Gastrocnemius medialis (tissue), 4 donors: ENCODE measurements at places on chromosomes 6 and 20. TPM values are rescaled to one million over a fixed set of nuclear protein-coding genes. Genes with fewer than 3 reads are reported as not detected.
A peak's percentile ranks its signal among the peaks of the same experiment; 100 is the strongest.

GRCh38 chr6:137821491-137821890 is 45.6 kb upstream of the TNFAIP3 start:
- no peak overlapping the region for H3K4me3 ChIP-seq
- no peak for DNase-seq
- H3K27me3 ChIP-seq = no peaks in the 10 kb centered on the region
- H3K4me1 ChIP-seq = no peaks in the 10 kb centered on the region

The TMEM151B gene
- 0.11 TPM for total RNA-seq

The ZFP57 gene
- total RNA-seq = 0.16 TPM

The PDE10A gene
- 1.1 TPM for total RNA-seq

GRCh38 chr6:7604506-7604905 is 14.5 kb downstream of the SNRNP48 start:
- H3K4me3 ChIP-seq = no peak overlapping the region
- H3K27me3 ChIP-seq = no peaks in the 10 kb centered on the region
- H3K36me3 ChIP-seq = peaks cover 89% of the 10 kb centered on the region
- no peak for DNase-seq

DNA sequence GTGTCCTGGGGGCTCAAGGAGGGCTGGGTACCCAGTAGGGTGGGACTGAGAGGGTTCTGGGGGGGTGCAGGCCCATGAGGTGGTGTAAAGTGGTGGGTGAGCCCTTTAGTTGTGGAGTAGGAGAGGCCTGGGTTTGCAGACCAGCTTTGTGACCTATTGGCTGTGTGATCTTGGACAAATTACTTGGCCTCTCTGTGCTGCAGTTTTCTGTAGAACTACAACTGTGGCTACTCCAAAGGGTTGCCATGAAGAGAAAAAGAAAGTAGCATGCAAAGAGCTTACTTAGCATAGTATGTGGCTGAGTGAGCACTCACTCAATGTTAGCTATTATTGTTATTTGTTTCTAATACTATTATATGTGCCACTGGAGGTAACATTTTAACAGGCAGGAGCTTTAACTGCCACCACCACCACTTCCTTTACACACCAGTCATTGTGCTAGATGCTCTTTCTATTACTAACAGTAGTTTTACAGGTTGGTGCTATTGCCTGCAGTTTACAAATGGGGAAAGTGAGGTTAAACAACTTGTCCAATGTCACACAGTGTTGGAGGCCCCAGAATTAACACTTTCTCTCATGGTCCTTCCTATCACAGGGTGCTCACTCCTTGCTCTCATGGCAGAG is 286.8 kb downstream of the DHX35 start:
- DNase-seq = no peak
- no peaks in the 10 kb centered on the region for H3K36me3 ChIP-seq
- no peak overlapping the region for H3K27ac ChIP-seq
- no peak overlapping the region for H3K4me3 ChIP-seq
- H3K27me3 ChIP-seq = no peaks in the 10 kb centered on the region

The COL9A1 gene
- not detected for total RNA-seq

The SYTL3 gene
- 16.7 TPM for total RNA-seq

DNA sequence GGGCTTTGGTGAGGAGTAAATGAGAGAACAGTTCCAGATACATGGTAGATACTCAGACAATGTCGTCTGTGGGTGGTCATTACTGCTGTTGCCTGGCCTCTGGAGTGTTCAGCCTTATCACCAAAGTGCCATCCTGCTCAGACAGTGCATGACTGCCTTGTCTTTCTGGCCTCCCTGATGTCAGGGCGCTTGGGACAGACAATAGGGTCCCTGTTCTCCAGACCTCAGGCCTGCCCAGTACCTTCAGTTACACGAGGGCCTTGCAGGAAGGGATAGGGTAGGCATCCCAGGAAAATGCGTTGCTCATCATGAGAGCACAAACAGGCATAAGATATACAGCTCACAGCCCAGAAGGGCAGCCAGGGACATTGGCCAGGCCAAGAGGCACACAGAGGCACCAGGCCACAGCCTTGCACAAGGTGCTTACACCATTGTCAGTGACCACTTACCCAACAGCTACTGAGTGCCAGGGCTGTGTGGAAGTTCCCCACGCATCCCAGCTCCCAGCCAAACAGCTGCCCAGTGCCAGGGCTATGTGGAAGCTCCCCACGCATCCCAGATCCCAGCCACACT is 27.4 kb downstream of the BPIFB1 start:
- H3K27ac ChIP-seq = no peak overlapping the region
- no peak for DNase-seq
- no peaks in the 10 kb centered on the region for H3K27me3 ChIP-seq
- no peaks in the 10 kb centered on the region for H3K36me3 ChIP-seq

The KCNK17 gene
- total RNA-seq = not detected

The SLC17A1 gene
- not detected for total RNA-seq

- no peaks in the 10 kb centered on the region for H3K27me3 ChIP-seq
- H3K4me1 ChIP-seq = no peaks in the 10 kb centered on the region
- no peaks in the 10 kb centered on the region for H3K36me3 ChIP-seq
- H3K4me3 ChIP-seq = no peak overlapping the region
Observed at GRCh38 chr6:45076217-45076930, 251.8 kb upstream of the RUNX2 start.

DNA sequence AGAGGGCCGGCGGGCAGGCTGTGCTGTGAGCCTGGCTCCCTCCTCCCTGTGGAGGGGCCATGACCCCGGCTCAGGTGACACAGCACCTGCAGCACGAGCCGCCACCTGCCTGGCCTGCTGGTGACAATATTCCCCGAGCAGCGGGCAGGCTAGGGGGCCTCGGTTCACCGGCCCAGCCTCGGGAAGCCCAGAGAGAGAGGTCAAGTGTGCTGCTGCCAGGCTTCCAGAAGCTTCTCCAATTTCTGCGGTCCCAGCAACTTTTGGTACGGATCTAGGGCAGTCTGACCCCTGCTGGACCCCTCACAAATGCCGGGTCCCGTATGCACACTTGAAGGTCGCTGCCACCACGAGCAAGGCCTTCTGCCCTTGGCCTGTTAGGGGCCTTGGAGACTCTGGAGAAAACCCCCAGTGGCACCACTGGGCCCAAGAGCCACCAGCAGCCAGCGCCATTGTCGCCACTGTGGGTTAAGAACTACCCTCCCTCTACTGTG is 38.6 kb upstream of the NOL4L start:
- no peak for DNase-seq
- no peak overlapping the region for H3K4me3 ChIP-seq
- no peaks in the 10 kb centered on the region for H3K27me3 ChIP-seq
- no peak overlapping the region for H3K27ac ChIP-seq
- H3K4me1 ChIP-seq = peaks cover 5% of the 10 kb centered on the region

GRCh38 chr6:150072201-150072600 is 3.3 kb upstream of the ULBP3 start:
- H3K36me3 ChIP-seq = no peaks in the 10 kb centered on the region
- H3K4me3 ChIP-seq = no peak overlapping the region
- H3K27ac ChIP-seq = no peak overlapping the region
- no peaks in the 10 kb centered on the region for H3K27me3 ChIP-seq
- DNase-seq = peak; percentile 55

DNA sequence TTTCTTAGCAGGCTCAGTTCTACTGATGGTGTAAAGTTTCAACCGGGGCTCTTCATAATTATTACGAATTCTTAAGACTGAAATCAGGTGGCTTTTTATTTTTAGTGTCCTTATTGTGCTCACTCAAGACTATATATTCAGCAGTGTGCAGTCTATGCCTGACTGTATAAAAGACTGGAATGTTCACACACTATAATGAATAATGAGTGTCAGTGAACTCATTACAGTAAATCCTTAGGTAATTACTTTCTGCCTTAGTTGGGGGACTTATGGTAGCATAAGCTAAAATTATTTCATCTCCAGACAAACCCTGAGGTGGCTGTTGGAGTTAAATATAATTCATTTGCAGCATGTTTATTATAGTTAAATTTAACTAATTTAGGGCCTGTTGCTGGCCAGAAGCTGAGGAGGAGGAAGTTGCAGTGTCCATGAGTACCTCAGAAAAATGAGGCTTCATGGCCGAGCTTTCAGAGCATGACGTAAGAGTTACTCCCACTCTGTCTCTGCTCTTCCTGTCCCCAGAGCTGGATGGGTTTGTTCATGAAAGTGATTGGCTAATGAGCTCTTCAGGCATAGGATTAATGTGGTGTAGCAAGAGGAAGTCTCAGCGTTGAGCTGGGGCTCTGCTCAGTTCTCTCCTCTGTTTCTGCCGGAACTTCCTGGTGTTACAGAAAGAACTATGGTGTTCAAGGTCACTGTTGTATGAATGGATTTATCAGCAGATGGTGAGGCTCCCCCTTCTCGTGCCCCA is 335.7 kb downstream of the NRN1 start:
- H3K4me1 ChIP-seq = peaks cover 38% of the 10 kb centered on the region
- DNase-seq = no peak
- H3K27me3 ChIP-seq = no peaks in the 10 kb centered on the region
- peak overlapping the region; percentile 66 for H3K27ac ChIP-seq
- no peaks in the 10 kb centered on the region for H3K36me3 ChIP-seq
- H3K4me3 ChIP-seq = no peak overlapping the region

- no peak overlapping the region for H3K4me3 ChIP-seq
- no peaks in the 10 kb centered on the region for H3K27me3 ChIP-seq
- no peaks in the 10 kb centered on the region for H3K36me3 ChIP-seq
- no peak overlapping the region for H3K27ac ChIP-seq
- DNase-seq = peak; percentile 23
Observed at GRCh38 chr20:19427913-19428312, 215.5 kb downstream of the SLC24A3 start.

DNA sequence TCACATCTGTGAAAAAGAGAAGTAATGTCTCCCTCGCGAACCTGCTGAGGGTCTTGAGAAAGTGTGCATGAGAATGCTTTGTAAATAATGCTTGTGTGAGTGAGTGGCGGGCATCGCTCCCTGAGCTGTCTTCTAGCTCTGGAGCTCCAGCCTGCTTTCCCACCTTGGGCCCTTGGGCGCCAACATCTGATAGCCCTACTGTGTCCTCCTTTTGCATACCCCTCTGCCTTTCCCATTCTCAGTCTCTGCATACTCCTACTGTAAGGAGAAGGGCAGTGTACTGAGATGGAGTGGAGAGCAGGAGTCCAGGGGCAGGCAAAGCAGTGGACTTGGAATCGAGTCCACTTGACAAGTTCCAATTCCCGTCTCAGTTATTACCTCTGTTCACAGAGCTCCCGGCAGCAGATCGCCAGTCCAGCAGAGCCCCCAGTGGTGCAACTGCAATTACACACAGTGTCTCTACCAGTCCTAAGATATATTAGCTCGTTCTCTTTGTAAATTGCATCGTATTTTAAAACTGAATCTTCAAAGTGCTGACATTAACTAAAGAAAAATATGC is 847 bp upstream of the NCR2 start:
- no peaks in the 10 kb centered on the region for H3K27me3 ChIP-seq
- no peaks in the 10 kb centered on the region for H3K4me1 ChIP-seq
- H3K27ac ChIP-seq = no peak overlapping the region
- DNase-seq = no peak
